ENCODE measurements at places on chromosomes 1 and 21.

DNA sequence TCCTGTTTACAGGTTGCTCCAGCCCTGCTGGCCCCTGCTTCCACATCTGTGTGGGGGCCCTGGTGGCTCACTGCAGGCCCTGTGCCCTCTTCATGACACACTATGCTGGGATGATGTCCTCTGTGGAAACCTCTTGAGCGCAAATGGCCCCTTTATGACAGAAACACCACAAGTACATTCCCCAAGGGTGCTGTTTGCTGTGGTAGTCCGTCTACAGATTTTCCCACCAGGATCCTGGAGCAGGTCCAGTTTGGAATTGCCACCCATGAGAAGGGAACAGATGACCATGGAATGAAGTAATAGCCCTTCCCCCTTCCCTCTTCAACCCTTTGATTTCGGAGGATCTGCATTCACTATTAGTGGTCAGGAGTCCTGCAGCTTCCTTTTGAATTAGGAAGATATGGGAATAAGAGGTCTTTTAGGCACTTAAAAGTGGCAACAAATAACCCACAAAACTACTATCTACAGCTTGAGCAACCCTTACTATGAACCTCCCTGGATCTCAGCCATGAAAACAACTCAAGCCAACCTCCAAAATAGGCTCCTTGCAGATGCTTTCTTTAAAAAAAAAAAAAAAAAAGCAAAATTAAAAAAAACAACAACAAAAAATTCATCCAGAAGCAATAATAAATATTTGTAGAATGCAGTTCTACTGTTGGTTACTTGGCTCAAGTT is 121.9 kb upstream of the TSPAN2 start:
- no peak for DNase-seq

DNA sequence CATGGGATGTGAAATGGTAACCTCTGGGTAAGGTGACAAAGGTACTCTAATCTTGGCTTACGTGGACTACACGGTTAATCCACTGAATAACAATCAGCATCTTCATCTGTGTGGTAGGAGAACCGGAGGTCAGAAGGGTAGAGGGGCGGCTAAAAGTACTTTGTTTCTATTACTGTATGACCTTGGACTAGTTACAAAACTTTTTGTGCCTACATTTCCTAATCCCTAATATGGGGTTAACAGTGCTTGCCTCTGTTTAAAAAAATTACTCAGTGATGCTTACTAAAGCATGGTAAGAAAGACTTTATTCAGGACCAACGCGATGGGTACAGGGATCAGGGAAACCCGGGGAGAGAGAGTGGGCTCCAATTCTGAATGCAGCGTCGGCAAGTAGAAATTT is 1.7 kb upstream of the MRPS6 start:
- DNase-seq, result no peak

DNA sequence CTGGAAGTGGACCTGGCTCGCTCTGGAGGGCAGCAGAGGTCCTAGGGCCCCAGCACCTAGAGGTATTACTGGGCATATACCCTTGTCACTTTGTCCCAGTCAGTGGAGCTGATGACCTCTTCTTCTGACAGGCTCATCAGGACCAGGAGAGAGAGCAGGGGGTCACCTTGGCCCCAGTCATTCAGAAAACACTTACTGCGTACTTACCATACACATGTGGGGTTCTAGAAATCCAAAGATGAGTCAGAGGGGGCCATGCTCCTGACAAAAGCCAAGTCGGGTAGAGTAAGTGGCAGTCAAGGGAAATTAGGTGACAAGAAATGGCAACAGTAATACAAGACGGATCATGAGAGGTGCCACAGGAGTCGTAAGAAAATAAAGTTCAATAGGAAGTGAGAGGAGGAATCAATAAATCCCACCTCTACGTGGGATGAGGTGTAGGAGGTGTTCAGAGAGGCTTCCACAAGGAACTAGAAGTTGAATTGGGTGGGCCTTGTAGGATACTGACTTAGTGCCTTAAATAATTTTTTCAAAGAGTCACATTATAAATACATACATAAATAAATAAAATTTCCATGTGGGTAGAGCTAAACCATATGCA is 6.8 kb downstream of the KCNC4 start:
- DNase-seq, result no peak

GRCh38 chr1:115363171-115363570 is 25.1 kb upstream of the NGF start:
- DNase-seq, result no peak

GRCh38 chr1:230459465-230459864 is 33.3 kb upstream of the PGBD5 start:
- no peak for DNase-seq

DNA sequence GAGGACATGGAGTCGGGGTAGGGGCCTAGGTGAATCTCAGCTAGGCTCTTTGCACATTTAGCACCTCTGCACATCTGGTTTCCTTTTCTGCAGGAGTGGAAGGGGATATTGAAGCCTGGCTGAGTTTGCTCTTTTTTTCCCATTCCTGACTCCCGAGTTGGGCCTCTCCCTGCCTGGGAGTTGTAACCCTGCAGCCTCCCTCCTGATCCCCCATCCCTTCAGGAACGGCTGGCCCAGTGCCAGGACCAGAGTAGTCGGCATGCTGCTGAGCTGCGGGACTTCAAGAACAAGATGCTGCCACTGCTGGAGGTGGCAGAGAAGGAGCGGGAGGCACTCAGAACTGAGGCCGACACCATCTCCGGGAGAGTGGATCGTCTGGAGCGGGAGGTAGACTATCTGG is 836 bp downstream of the OLFML3 start:
- DNase-seq, result no peak

GRCh38 chr1:83583351-83584014 is 415.4 kb downstream of the TTLL7 start:
- DNase-seq, result no peak

DNA sequence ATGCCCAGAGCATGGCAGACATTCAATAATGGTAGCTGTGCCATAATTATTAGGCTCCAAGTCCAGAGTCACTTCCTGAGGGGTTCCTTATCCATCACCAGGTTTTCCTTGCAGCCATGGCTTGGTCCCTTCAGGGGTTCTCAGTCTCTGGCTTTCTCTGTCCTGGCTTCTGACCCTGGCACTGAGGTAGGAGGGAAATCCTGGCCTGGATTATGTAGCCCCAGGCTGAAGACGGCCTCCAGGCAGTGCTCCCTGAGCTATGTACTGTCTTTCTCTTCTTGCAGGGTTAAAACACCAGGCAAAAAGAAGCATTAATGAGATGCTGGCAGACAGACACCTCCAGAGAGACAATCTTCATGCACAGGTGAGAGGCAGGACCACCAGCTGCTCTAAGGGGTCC is 9.5 kb upstream of the PADI3 start:
- DNase-seq, result no peak

DNA sequence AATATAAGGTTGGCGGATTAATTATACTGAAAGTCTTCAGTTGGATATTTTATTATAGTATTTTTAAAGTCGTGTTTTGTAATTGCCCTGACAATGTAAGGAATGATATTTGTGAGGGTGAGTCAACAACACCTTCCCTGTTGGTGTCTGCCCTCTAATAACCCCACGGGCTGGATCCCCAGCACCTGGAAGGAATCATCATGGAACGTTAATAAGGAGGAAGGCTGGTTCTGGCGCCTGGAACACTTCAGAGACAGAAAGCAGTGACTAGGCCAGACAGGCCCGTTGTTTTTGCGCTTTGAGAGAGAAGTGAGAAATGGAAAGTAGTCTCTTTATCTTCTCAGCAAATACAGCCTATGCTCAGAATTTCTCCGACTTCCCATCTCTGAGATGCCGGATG is 31.6 kb downstream of the TEX35 start:
- no peak for DNase-seq

DNA sequence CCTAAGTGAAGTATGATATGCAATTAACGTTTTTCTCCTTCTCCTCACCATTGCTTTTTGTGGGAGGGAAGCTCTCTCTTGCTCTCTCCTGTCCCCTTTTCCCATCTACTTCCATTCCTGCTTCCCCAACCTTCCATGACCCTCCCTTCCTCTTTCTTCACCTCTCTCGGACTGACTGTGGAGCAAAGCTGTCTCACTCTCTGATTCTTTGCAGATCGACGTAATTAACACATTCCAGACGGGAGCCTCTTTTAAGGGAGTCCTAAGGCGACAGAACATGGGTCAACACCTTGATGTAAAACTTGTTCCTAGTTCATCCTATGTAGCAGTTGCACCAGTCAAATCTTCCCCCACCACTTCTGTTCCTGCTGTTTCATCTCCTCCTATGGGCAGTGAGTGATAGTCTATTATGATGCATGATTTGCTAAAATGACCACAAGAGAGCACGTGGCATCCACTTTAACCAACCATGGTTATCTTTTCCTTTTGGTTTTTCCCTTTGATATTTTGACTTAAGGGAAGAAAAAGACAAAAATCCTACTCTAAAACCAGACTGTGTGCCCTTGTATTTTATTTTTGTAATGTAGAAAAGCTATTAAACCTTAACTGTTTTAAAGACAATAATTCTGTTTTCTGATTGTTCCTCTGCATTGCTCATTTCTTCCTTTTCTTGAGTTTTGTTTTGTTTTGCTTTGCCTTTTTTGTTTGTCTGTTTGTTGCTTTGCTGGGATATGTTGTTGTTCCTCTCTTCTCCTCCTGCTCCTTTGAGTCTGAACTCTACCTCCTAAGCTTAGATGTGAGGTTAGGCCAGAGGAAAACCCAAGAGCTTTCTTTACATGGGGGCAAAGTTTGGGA is 31.7 kb upstream of the LAX1 start:
- no peak for DNase-seq

GRCh38 chr1:7705048-7705907 is 65.8 kb upstream of the VAMP3 start:
- DNase-seq, result no peak

DNA sequence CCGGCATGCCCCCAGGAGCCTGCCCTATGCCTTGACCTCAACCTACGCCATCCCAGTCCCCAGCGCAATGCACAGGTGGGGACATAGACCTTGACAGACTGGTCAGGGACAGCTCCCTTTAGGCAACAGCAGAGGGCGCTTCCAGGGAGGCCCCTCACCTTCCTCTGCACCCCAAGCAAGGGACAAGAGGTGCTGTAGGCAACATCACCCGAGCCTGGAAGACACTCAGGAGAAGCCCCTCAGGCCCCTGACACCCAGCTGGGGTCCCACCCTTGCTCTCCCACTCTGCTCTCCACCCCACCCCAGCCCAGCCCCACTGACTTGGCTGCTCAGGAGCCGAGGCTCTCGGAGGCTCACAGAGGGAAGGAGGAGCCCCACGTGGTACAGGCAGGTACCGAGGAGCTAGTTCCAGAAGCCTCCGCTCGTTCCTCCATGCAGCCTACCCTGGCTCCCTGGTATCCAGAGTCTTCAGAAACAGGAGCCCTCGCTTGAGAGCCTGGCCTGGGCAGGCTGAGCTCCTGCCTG is 2.4 kb upstream of the WNT3A start:
- DNase-seq, result no peak

- no peak for DNase-seq
Observed at GRCh38 chr21:16993416-16994038, 519.3 kb upstream of the CXADR start.

GRCh38 chr1:237390823-237391222 is 348.8 kb downstream of the RYR2 start:
- no peak for DNase-seq

DNA sequence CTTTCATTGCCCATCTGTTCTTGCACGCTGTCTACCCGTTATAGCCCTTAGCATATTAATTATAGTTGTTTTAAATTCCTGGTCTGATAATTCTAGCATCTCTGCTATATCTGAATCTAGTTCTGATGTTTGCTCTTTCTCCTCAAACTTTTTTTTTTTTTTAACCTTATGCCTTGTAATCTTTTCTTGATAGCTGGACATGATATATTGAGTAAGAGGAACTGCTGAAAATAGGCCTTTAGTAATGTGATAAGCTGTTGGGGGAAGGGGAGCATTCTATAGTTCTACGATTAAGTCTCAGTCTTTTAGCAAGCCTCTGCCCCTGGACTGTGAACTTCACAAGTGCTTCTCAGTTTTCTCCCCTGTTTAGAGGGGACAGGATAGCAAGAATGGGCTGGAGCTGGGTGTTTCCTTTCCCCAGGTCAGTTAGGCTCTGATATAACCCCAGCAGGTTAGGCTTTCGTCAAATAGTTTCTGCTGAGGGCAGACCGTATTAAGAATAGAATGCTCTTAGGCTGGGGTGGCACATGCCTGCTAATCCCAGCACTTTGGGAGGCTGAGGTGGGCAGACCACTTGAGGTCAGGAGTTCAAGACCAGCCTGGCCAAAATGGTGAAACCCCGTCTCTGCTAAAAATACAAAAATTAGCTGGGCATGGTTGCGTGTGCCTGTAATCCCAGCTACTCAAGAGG is 62.2 kb downstream of the ZFYVE9 start:
- no peak for DNase-seq

GRCh38 chr1:182166750-182167149 is 105.2 kb upstream of the ZNF648 start:
- no peak for DNase-seq

DNA sequence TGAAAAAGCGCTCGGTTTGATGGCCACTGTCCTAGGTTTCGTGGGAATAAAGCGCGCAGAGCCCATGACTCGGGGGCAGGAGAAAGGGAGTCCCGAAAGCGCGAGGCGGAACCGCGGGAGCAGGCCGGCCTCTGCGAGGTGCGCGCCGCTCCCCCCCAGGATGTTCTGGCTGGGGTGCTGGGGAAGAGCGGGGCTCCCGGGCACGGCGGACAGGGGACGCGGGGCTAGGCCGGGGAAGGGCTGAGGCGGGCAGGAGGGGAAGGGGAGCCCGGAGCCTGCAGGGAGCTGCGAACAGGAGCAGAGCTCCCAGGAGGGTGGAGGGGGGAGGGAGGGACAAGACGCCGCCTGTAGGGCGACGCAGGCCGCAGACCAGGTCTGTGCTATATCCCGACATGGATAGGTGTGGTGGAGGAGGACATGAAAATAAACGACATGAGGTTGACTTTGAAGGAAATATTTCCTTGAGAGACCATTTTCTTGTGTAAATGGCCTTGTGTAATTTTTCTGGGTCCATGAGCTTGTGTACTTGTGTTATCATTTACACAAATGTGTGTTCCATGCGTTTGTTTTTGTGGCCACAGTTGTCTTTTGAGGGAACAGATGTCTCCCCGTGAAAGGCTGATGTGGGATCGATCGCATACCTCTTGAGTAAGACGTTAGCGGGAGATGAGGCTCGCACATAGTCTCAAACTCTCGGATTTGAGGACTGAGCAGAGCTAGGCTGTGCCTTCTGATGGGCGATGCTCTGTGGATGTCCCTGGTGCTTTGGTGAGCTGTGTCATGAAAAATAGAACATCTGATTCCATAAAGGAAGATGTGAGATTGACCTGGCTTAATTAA is 1.3 kb downstream of the PCNT start:
- peak; percentile 45 for DNase-seq

GRCh38 chr1:58768971-58769808 is 14.7 kb downstream of the JUN start:
- peak; percentile 50 for DNase-seq

Data from NCI-H2107 (cell line).